ENCODE measurements at places on chromosomes 1 and 21. TPM values are rescaled to one million over a fixed set of nuclear protein-coding genes. Genes with fewer than 3 reads are reported as not detected.

Gene COP1
- 28.5 TPM for total RNA-seq

Gene CR2
- not detected for total RNA-seq

Gene POLR3C
- total RNA-seq, result 42.5 TPM

Gene SPRR2G
- total RNA-seq, result not detected

Gene COL24A1
- total RNA-seq, result 0.58 TPM

Gene SPTA1
- total RNA-seq, result not detected

Gene WNT2B
- 6.3 TPM for total RNA-seq

Gene TNNT2
- total RNA-seq, result not detected

Gene SPATA6
- 3.0 TPM for total RNA-seq

Gene TRPM2
- total RNA-seq, result not detected

Gene WLS
- total RNA-seq, result 65.2 TPM

Gene PODN
- 1.4 TPM for total RNA-seq

Gene RAB7B
- total RNA-seq, result 6.2 TPM

Gene POU3F1
- total RNA-seq, result not detected

Gene RUNX3
- total RNA-seq, result not detected

Gene TAL1
- total RNA-seq, result not detected

Gene VHLL
- not detected for total RNA-seq

Gene TINAGL1
- 22.9 TPM for total RNA-seq

Gene UBE2U
- total RNA-seq, result not detected

Gene FCGR2B
- not detected for total RNA-seq

Gene RCSD1
- 0.29 TPM for total RNA-seq

Gene ABL2
- 23.2 TPM for total RNA-seq

Gene PCP4
- not detected for total RNA-seq

Gene INSRR
- not detected for total RNA-seq

Data from myometrial cell (primary cell).